ENCODE measurements at places on chromosomes 5 and 9.

DNA sequence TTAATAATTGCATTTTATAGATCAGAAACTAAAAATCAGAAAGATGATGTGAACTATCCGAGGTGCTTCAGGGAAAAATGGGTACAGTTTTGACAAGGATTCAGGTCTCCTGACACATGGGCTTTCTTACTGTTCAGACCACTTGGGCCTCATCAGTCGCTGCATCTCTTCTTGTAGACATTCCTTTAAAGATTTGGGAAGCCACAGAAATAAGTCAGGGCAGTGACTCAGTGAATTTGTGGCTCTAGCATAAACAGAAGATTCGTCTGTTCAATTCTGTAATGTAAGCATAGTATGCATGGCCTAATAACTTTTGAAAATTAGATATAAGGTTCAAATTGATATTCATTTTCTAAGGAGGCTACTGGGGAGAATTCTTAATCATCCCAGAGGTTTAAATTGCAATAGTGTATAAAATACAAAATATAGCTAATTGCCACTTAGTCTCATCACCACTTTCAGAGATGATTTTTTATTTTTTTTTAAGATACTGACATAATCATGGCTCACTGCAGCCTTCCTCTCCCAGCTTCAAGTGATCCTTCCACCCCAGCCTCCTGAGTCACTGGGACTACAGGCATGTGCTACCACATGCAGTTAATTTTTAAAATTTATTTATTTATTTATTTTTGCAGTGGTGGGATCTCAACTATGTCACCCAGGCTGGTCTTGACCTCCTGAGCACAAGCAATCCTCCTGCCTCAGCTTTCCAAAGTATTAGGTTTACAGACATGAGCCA is 48.9 kb downstream of the RASEF start:
- DNase-seq = no peak

DNA sequence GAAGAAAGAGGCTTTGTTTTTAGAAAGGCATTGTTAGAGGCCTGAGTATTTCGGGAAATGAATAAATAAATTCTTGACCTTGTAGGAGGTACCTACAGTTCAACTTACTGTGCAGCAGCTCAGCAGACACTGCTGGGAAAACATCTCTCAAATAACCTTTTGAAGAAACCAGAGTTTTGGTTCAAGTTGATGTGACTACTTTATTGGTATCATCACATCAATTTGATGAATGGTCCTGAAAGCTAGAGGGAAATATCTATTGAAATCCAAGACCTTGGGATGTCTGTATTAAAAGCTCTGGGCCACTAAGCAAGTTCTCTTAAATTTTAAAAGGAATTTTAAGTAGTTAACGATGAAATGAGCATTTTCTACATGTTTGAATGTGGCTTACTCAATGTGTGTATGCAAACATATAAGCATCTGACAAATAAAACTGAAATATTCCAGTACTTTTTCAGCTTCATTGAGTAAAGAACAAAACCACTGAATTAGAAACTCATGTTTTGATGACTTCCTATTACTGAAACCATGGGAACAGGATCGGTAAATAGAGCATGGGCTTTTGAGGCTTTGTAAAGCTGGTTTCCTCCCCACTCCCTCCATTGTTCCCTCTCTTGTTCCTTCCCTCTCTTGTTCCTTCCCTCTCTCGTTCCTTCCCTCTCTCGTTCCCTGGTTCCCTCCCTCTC is 36.7 kb downstream of the SLC27A6 start:
- no peak for DNase-seq

DNA sequence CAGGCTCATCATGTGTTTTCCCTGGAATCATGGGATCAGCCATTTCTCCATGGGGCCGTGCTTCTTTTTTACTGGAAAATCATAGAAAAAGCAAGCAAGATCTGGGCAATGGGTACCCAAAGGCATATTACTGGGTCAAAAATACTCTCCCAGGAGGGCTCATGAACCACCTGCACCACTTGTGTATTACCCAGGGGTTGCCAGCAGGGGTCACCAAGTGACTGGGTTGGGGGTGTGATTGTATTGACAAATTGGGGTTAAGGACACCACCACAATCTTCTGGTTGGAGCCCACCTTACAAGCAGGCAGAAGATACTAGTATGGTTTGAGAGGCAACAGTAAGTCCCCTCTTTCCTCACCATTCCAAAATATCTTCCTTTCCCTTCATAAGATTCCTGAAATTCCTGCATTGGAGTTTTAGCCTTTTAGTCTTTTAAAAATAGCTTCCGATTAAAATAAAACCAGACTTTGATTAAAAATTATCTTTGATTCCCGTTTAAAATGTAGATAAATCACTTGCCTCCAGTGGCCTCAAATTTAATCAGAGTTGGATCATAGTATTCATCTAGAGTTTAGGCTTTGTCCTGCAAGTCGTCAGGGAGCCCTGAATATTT is 603.3 kb downstream of the KIF4B start:
- DNase-seq = peak; percentile 13

GRCh38 chr9:135480940-135481310 is 1.3 kb downstream of the PPP1R26 start:
- DNase-seq = no peak

DNA sequence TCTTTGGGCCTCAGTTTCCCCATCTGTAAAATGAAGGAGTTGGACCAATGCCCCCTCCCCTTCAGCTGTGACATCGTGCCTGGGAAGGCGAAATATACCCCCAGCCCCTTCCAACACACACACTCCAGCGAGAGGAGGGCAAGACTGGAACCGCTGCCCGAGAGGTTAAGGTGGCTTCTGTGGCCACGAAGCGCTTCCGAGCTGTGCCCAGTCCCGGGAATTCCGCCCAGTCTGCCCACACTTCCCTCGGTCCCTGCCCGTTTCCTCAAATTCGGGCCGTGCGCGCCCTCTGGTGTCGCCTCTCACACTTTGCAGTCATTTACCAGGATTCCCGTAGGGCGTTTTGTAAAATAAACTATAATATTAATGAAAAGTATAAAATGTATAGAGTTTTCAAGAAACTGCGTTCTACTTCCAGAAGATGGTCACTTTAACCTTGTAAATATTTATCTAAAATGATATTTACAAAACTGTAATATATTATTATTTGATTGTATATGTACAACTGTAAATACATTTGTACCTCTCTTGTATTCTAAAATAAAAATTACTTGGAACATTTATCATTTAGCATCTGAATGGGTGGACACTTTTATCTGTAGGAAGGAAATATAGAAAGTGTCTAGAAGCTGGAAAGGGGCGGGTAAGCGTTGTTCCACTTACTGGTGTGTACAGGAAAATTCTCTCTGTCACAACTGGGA is 11.0 kb upstream of the EXOSC2 start:
- DNase-seq = peak; percentile 74

DNA sequence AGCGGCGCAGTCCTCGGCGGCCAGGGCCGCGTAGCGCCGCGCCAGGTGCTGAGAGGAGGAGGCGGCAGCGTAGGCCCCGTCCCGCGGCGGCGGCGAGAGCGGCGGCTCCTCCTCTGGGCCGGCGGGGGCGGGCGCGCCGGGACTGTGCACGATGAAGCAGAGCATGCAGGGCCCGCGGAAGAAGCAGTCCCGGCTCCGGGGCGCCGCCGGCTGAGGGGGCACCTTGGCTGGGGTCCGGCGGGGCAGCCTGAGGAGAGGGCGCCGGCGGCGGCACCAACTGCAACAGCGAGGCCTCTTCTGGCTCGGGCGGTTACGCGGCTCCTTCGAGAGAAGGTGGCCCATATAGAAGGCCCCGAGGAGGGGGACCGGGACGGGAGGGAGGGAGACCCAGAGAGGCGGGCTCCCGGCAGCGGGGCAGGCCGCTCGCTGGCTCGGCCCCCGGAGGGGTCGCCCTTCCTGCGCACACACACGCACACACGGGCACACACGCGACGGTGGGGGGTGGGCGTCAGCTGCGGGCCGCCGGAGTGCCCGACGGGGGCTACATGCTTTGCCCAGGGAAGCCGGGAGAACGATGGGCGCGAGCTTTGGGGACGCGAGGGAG is 446 bp downstream of the FBXL17 start:
- DNase-seq = no peak

- no peak for DNase-seq
These were observed 211.2 kb downstream of the GADD45G start for GRCh38 chr9:89815903-89816573.

DNA sequence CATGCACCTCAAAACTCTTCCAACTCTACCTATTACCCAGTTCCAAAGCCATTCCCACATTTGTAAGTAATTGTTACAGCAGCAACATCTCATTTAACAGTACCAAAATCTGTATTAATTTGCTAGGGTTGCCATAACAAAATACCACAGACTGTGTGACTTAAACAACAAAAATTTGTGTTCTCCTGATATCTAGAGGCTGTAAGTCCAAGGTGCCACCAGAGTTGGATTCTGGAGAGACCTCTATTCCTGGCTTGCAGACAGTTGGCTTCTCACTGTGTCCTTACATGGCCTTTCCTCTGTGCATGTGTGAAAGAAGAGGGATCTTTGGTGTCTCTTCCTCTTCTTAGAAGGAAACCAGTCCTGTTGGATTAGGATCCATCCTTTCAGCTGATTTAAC is 203.8 kb upstream of the PIK3R1 start:
- DNase-seq = no peak

GRCh38 chr9:138104251-138105122 is 226.9 kb downstream of the CACNA1B start:
- no peak for DNase-seq

DNA sequence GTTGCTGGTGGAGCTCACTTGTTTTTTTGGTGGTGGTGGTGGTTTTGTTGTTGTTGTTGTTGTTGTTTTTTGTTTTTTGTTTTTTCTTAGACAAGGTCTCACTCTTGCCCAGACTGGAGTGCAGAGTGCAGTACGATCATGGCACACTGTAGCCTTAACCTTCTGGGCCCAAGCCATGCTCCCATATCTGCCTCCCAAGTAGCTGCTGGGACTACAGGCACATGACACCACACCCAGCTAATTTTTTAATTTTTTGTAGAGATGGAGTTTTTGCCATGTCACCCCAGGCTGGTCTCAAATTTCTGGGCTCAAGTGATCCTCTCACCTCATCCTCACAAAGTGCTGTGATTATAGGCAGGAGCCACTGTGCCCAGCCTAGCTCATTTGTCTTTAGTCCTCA is 53.5 kb downstream of the NUP214 start:
- DNase-seq = no peak

DNA sequence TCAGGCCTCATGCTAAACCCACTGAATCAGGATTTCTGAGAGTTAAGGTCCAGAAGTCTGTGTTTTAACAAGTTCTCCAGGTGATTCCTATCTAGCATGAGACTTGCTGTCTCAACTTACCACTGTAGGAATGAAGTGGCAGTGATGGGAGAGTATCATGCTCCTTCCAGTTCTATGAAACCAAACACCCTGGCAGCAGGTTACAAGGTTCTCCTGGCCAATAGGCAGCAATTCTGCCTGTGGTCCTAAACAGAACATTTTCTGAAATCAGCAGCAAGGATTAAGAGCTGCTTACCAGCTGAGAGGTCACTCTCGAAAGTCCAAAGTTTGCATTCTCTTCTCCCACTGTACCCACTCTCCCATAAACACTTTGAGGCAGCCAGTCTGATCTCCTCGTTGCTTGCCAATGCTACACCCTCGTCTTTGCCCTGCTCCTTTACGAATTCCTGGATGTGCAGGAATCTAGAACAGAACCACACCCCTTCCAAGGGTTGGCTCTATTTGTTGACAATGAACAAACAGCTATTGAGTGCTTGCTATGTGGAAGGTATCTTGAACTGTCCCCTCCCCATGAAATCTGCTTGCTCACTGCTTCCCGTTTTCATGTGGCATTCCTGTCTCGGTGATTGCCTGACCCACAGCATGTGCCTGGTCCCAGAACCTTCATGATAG is 100.5 kb downstream of the TMEM174 start:
- DNase-seq = no peak

GRCh38 chr5:128750155-128750554 is 212.1 kb upstream of the FBN2 start:
- DNase-seq = no peak

DNA sequence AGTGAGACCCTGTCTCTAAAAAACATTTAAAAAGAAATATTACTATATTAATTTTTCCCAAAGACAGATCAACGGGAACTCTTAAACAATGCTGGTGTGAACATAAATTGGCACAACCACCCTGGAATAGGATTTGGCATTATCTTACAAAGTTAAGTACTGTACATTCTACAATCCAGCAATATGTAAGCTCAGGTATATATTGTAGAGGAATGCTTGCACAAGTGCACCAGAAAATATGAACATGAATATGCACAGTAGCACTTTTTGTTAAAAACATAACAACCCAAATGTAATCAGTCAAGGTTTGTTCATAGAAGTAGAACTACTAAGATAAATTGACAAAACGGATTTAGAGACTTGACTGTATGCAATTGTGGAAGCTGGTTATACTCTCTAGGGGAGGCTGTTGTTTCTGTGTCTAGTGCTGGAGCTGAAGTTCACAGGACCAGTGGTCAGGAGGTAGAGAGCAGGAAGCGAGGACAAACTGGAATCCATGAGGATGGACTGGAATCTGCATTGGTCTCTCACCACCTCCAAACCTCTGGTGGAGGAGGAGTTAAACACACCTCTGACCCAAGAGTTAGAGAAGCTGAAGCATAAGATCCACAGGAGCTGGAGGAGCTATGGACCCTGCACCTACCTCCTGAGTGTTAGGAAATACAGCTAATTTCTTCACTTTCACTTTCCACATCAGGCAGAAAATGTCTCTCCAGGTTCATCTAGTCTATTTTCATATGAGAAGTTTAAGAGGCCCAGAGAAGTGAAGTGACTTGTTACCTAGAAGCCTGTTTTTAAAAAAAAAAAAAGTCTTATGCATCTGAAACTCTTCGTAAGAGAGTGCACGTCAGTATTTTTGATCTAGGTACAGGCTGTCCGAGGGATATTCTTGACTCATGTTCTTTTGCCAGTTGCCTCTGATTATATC is 20.3 kb upstream of the RIC1 start:
- DNase-seq = no peak

DNA sequence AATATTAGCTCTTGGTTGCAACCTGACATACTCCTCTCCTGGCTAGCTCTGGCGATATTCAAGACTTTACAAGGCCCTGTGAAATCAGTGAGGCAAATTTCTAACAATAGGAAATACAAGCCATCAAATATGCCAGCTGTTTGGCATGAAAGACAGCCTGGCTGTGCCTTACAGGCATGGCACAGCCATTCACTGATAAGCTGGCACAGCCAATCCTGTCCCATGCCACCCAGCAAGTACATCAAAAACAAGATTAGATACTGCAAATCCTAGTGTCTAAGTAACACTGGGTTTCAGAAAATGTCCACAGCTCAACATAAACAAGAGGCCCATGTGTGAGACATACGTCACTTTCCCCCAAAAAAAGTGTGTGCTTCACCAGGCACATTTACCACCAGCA is 1045.8 kb upstream of the DMAC1 start:
- DNase-seq = no peak

DNA sequence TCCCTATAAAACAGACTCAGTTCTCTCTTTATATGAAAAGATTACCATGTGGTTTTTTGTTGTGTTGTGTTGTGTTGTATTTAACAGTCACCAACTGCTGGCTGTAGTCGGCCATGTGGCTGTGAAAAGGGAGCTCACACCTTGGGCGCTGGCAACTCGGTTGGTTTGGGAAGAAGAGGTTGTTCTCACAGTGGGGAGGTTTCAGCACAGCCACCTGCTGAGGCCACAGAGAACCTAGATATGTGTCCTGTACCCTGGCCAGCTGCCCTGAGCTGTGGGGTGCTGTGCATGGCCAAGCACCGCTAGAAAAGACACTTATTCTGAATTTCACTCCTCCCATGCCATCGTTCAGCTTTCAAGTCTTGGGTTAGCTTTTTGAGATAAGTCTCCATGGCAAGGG is 58.8 kb downstream of the SYK start:
- DNase-seq = no peak

GRCh38 chr5:76642390-76643040 is 19.3 kb upstream of the F2RL2 start:
- no peak for DNase-seq
